KG1 (cell line): ENCODE measurements at places on chromosomes 11 and 22.

DNA sequence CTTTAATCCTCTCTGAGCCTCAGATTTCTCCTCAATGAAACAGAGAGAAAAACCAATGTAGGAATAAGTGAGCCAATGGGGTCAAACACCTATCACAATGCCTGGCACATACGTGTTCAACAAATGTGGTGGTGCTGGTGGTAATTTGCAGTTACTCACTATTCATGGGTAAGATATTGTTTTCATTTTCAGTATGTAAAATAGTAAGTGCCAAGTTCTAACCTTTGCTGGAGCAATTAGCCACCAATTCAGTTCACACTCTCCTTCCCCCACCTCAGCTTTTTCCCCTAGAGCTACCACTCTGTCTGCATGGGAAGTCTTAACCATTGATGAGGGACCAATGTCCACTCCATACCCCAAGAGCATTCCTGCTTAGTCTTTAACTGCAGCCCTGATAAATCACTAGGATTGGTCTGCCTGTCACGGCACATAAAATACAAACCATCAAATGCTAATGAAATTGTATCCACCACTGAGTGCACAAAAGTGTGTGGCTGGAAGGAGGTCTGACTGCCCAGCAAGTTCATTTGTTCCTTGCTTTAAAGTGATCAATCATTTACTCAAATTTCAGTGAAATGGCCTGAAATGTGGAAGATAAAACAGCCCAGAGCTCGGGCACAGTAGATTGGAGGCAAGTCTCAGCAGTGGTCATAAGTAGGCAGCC lies 187.4 kb upstream of the API5 start:
- DNase-seq = no peak

DNA sequence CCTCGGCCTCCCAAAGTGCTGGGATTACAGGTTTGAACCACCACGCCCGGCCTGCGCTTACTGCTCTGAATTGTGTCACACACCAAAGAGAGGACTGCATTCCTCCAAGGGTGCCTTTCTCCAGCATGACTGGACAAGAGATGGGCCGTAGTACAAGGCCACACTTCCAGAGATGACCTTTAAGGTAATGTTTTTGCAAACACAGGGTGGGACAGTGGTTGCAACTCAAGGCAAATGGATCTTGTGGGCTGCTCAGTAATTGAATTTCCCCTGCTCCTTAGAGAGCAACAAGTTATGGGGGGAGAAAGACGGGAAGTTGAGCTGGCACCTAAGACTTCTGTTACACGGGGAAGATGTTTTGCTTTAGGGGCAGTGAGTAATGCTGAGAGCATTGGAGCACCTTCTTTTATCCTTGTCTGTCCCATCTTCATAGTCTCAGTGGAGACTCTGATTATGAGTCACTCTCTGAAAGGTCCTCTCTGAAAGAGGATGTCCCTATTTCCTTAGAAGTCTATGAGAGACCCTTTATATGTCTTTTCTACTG lies 66.3 kb downstream of the C11orf91 start:
- DNase-seq = no peak

- no peak for DNase-seq
These were observed 23.7 kb upstream of the MYO18B start for GRCh38 chr22:25718135-25718840.

- DNase-seq = no peak
These were observed 52.0 kb downstream of the AMBRA1 start for GRCh38 chr11:46541593-46542371.

DNA sequence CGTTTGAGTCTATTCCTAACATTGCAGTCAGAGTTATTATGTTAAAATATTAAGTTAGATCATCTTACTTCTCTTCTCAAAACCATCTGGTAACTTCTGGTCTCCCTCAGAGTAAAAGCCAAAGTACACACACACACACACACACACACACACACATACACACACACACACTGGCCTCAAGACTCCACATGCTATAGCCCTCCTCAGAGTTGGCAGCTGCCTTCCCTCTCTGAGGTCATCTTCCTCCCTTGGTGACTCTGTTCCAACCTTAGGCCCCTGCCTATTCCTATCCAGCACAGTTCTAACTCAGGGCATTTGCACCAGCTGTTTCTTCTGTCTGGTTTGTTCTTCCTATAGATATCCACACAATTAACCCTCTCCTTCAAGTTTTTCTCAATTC lies 272.0 kb upstream of the SESN3 start:
- DNase-seq = no peak

- no peak for DNase-seq
These were observed 1330.2 kb downstream of the LRRC4C start for GRCh38 chr11:40129266-40129665.

- no peak for DNase-seq
These were observed 694.6 kb downstream of the TBC1D22A start for GRCh38 chr22:47457021-47457420.

DNA sequence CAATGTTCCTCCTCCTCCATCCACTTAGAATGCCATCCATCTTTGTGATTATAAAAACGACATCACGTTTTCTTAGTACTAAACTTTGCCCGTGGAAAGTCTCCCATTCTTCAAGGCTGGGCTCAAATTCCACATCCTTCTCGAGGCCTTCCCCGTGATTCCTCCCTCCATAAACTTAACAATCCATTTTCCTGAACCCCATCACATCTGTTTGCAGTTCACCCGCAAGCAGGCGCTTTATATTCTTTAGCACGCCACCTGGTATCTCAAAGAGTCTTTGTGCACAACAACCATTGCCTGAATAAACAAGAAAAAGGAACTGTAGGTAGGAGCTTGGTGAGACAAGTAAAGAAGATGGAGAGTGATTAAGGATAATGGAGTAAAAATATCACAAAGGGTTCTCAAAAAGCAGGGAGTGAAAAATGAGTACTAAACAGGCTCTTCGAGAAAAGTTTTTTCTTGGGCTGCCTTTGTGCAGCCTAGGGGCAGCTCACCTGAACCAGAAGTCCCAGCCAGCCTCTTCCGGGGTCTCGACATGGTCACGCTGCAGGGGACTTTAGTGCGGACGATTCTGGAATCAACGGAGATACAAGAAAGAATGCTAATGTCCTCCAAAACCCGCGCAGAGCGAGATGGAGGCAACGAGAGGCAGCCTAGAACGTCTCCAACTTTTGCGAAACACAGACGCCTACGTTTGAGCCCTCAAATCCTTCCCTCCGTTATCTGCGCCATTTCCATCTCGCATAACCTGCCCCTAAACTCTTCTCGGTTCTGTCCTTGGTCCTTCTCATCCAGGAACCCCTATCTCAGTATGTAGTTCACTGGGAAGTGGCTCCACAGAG lies 585 bp downstream of the THYN1 start:
- no peak for DNase-seq

- peak; percentile 20 for DNase-seq
These were observed 180.6 kb downstream of the TBC1D22A start for GRCh38 chr22:46942799-46943785.

DNA sequence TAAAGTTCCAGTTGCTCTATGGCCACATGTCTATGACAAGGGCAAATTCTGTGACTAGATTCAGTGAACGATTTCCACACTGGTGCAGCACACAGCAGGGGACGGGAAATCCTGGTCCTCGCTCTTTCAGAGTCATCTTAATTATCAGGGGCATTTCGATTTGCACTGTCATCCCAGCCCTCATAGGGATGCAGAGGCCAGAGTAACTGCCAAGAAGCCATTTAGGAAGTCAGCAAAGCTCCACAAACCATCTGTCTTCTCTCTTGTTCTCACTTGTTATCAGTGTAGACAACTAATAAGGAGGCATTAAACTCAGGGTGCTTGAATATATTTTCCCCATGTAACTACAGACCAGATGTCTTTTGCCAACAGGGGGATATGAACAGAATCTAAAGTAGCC lies 151.7 kb downstream of the STK33 start:
- DNase-seq = no peak

GRCh38 chr11:75197512-75198277 lies 42.9 kb upstream of the TPBGL start:
- no peak for DNase-seq

- DNase-seq = no peak
These were observed 79.9 kb downstream of the AMBRA1 start for GRCh38 chr11:46513934-46514342.

GRCh38 chr11:105524286-105524685 lies 85.6 kb upstream of the GRIA4 start:
- no peak for DNase-seq

DNA sequence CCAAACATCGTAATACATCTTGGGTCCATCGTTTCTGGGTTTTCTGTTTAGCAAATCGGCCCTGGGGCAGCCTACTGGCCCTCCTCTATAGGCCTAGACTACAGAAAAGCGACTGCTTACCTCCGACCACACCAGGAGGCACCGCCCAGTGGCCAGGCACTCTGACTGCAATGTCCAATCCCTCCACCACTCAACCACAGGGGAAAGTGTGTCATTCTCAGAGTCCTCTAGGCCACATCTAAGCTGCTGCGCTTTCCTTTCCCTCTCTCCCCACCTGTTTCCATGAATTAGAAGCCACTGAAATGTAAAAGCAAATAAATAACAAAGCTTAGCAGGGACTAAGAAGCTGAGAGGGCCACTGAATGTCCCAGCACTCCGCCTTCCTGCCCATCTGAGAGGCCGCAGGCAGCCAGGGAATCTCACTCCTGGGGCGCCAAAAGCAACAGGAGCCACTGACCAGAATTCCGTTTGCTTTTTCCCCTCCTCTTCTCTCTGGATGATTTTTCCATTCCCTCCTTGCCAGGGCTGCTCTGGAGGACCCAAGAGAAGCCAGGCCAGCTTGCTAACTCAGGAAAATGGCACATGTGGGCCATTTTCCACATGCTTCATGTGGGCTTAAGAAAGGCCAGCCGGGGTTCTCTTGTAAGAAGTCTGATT lies 50.1 kb upstream of the FLI1 start:
- DNase-seq = no peak

DNA sequence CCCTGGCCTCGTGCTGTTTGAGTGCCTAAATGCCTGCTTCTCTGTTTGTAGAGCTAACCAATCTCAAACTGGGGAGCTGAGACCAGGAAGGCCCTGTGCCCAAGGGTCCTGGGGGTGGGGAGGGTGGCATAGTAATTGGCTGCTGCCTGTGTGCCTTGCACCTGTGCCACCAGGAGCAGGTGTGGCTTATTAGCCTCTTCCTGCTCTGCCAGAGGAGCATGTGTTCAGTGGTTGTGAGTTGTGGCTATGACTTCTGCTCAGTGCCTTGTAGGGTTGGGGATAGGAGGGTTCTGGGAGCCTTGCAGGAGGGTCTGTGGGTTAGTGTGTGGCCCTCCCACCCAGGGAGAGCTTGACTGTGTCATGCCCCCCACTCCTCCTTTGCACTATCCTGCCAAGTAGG lies 109.2 kb downstream of the ZBTB16 start:
- DNase-seq = no peak

DNA sequence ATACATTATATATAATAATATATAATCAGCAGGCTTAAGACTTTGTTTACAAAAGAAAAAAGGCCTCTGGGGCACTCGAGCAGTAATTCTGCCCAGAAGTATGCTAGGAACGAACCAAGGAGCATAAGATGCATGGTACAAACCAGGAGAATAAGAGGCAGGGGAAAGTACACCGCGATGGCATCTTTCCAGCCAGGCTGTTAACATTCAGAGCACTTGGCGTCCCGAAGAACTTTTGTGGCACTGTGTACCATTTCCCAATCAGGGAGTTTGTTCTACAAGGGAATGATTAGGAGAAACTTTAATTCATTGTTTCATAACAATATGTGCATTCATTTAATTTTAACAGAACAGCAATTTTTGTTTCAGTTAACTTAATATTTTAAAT lies 125.1 kb downstream of the WT1 start:
- DNase-seq = no peak

DNA sequence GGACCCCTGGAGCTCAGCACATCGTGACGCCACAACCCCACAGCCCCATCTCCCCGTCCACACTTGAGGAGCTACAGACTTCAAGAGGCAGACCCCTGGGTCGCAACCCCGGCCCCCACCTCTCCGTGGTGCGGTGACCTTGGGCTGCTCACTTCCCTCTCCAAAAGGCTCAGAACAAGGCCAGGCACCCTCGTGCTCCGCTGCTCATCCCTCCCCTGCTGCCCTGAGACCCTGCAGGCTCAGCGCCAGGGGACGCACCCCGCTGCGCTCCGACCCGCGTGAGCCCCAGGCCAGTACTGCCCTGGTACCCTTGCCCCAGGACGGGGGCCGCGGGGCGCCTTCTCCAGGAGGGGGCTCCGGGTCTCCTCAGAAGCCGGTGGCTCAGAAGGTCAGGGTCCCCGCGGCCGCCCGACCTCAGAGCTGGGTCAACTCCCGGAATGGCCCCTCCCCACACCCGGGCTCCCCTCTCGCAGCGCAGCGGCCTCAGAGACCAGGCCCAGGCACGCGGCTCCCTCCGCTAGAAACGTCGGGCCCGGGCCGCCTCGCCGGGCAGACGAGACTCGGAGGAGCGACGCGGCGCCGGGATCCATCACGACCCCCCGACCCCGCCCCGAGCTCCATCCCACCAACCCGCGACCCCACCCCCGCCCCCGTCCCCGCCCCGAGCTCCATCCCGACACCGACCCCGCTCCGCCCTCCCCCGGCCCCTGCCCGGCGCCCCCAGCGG lies 563 bp downstream of the GATD1 start:
- peak; percentile 23 for DNase-seq

DNA sequence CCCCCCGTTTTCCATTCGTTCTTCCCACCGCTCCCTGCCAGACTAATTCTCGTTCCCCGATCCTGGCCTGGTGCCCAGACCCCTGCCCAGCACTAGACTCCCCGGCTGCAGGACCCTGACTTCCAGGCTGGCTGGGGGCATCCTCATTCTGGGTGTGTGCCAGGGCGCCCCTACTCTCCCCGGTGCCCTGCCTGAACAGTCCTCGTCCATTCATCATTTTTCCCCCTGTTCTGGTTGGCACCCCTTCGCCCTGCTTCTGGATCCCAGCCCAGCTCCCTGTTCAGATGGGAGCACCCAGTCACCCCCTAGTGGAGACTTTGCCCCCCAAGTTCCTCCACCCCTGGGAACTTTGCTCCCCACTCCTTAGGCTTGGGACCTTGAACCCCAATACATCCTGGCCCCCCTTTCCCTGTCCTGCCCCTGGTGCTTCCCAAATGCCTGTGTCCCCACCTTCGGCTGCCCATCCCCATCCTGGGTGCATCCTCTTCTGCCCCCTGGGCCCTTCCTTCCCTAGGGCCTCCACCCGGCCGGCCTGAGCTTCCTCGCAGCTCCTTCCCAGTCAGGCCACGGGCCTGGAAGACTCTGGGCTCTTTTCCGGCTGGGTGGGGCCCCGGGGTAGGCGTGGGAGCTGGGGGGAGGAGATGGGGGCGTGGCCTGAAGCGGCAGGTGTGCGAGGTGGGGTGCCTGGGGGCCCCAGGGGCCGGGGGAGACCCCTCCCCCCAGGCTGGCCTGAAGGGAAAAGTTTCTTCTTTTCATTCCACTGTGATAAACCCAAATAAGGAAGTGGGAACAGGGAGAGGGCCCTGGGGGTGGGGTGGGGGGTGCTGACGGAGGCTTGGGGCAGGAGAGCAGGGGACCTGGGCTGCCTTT lies 908 bp downstream of the PLCB3 start:
- DNase-seq = no peak
